ENCODE measurements at places on chromosomes 3 and 15.

DNA sequence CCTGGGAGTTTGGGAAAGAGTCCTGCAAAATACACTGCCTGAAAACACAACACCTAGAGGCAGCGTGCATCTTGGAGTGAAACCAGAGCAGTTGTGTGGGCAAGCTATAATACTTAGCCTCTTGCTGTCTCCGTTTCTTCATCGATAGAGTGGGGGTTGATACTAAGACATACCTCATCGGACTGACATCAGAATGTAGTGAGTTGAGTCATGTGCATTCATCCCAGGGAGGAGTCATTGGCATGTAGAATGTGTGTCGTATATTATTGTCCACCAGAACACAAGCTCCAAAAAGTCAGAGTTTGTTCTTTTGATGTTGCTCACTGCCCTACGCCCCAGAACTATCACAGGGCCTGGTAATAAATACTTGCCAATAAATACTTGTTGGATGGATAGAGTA is 4.3 kb downstream of the SNTN start:
- DNase-seq: no peak

DNA sequence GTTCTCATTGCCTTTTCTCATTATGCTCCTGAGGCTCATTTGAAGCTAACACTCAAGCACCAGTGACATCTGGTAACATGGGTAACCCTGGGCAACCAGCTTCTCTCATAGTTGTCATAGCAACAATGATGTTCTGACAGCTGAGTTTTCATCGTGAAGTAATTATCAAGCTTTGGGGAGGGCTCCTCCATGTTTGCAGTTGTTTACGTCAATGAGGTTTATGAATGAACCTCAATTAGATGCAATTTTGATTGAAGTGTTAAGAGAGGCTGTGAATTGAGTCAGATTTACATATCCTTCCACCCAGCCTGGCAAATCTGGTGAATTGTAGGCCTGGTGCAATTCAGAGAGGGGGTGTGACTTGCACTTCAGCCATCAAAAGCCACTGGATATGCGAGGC is 119.3 kb upstream of the CHD2 start:
- no peak for DNase-seq

GRCh38 chr3:183556722-183557121 is 1.2 kb upstream of the KLHL6 start:
- DNase-seq: no peak

GRCh38 chr3:15263120-15263519 is 57.1 kb downstream of the CAPN7 start:
- DNase-seq: no peak

DNA sequence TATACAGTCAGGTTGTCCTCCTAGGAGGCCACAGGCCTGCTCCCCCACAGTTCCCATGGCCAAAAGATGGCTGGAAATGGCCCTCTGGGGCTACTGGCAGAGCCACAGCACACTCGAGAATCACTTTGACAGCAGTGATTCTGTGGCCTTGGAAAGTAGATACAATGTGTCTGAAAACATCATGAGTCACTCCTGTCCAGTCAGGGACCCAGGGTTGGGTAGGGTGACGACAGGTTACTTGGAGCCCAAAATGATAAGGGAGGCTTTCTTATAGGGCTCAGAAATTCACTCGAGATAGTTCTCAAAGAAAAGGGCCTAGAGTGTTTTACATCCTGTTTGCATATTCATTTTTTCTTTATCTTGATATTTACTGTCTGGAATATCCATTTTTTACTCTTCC is 24.3 kb downstream of the MRPS25 start:
- DNase-seq: no peak

- DNase-seq: no peak
Observed at GRCh38 chr3:13718436-13718835, 161.4 kb downstream of the WNT7A start.

DNA sequence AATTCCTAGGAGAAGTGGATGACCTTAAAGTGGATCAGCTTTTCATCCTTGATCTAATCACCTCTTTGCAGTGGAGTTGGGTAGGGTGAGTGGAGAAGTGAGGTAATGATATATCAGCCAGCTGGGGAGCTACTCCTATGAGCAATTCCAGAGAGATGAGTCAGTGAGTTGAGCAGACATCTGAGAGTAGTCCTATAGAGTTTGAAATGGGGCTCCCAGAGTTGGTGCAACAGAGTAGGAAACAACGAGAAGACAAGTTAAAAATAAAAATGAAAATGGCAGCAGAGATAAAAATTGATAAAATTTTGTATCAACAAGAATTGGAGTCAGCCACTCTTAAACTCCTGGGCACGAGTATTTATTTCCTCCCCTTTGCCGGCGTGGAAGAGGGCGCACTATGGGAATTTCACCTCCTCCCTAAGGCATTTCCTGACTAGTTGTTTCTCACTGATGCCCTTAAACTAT is 150.8 kb upstream of the DPH6 start:
- no peak for DNase-seq

- no peak for DNase-seq
Observed at GRCh38 chr3:39327053-39327745, 2.3 kb upstream of the CCR8 start.

DNA sequence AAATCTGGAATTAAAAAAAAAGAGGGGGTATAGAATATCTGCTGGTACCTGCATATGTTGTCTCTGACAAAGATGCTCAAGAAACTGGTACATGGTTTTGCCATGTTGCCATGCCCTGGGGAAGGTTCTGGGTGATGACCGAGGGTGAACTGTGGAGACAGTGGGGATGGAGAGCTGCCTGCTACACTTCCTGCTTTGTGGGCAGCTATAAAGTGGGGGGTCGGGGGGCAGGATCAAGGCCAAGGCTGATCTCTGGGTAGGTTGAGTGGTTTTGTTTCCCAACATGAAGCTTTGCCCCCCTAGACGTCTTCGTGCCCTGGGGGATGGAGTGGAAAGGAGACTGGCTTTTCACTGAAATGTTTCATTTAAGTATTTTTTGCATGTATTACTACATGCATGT is 74.6 kb downstream of the IQSEC1 start:
- DNase-seq: no peak

- no peak for DNase-seq
Observed at GRCh38 chr3:32423956-32424557, 32.4 kb downstream of the CMTM7 start.

- no peak for DNase-seq
Observed at GRCh38 chr15:82140886-82141285, 95.1 kb upstream of the MEX3B start.

DNA sequence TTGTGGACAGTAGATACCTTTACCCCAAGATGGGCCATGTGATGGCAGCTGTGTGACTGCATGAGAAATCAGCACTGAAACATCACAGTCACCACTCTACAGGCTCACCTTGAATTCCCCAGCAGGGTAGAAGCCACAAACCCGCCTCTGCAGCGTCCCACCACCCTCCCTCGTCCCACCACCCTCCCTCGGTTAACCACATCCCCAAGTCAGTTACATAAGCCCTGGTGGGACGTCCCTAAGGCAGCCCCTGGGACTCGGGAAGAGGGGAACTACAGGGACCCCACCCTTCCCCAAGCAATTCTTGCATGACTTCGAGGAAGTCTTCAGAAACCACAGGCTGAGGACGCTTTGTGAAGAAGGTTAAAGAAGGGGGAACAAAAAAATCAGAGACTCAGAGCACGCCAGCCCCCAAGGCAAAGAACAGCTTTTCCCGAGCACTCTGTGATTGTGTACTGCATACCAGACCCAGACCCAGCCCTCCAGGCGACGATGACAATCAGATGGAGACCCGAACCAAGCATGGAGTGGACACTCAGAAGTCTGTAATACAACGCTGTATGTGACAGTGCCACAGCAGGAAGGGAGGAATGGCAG is 60.5 kb downstream of the SH3BP5 start:
- peak; percentile 56 for DNase-seq

- DNase-seq: no peak
Observed at GRCh38 chr3:153621953-153622352, 459.9 kb downstream of the RAP2B start.

DNA sequence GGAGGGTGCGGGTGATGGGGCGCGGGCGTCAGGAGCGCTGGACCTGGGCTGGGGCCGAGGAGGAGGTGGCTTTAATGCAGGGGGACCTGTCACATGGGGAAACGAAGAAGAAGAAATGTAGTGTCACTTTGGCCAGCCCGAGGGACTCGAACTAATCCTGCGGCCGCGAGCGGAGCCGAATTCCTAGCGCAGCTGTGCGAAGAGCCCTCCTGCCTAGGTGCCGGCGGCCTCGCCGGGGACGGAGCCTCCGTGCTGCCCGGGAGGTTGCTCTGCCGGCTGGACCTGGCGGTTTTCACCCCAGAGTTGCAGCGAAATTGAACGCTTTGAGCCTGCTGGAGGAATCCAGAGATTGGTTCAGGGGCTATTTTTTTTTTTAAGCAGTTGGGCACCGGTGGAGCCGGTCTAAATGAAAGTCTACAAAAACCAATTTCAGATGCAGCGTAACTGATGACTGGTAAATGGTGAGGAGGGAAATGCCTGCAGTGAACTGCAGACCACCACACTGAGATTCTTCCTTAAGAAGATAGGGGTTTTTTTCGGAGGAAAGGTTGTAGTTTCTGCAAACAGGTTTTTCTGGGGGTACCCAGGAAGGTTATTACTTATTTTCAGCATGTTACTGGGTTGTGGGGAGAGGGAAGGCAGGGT is 662 bp downstream of the TMEM108 start:
- DNase-seq: no peak

GRCh38 chr15:76163457-76164295 is 103.9 kb downstream of the TMEM266 start:
- no peak for DNase-seq

DNA sequence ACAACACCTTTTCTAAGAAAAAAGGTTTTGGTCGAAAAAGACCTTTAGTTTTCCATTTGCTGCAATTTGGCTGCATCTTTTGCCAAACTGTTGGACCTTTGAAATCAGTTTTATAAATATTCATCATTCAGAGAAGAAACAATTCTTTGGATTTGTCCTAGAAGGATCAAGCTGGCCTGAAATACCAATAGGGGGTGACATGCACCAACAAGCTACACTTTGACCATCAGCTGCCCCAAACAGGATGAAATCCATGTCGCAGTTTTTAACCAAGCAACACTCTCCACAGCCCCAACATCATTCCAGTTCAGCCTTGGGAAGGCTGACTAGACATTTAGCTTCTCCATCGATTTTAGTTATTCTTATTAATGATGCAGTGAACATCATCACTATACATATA is 9.8 kb downstream of the RPL15 start:
- no peak for DNase-seq

GRCh38 chr3:69164296-69164695 is 41.9 kb upstream of the LMOD3 start:
- DNase-seq: no peak
